ENCODE measurements at places on chromosomes 3 and 15.

DNA sequence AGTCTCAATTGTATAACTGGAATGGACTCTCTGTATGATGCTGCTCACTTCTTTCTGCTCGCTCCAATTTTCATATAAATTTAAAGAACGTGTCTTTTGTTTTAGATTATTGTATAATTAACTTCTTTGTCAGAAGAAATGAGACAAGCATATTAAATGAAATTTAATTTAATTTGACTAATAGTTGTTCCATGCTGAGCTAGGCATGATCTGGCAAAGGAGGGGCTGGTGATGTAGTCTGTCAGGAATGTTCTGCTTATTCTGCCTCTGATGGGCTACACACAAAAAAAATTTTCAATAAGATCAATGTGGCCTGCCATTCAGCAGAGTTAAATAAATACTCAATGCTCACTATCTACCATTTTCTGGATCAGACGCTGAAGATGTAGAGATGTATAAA, 208.4 kb upstream of the CD96 start:
- no peak for DNase-seq

GRCh38 chr3:118810499-118811035, 224.1 kb downstream of the IGSF11 start:
- no peak for DNase-seq

DNA sequence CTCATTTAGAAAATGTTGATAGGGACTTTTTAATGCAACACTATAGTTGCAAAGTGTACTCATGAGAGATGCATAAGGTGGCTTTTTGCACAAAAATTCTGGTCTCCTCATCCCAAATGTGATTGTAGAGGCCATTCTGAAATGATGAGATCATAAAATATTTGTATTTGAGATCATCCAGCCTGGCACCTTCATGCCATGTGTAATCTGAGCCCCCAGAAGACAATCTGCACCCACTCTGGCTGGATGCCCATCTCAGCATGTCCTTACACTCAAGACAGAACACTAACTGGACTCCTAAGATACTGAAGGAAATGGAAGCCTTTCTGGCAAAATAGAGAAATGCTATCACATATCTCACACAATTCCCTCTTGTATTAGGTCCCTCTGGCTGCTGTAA, 49.2 kb downstream of the SLC7A14 start:
- DNase-seq, result no peak

GRCh38 chr3:188338086-188338485, 184.1 kb downstream of the LPP start:
- DNase-seq, result no peak

DNA sequence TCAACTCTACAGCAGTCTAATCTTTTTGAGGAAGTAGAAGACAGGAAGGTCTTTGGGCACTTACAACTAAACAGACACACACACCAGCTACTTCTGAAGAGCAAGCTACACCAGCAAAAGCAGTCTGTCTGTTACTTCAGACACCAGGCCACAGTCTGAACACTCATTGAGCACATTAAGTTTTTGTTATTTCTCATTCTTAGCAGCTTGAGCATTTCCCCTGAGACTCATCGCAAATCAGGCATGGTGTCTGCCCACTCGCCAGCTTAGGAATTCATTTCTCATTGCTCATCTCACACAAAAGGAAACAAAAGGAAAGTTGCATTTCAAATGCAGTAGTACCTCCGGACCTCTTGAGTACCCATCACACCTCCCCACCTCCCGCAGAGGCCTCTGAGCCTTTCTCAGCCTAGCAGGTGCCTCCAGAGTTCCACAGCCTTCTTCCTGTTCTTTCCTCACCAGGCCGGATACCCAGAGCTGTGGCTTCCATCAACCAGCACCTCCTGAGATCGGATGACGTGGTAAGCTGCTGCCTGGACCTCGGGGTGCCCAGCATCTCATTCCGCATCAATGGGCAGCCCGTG, 302.0 kb downstream of the RYR3 start:
- no peak for DNase-seq

DNA sequence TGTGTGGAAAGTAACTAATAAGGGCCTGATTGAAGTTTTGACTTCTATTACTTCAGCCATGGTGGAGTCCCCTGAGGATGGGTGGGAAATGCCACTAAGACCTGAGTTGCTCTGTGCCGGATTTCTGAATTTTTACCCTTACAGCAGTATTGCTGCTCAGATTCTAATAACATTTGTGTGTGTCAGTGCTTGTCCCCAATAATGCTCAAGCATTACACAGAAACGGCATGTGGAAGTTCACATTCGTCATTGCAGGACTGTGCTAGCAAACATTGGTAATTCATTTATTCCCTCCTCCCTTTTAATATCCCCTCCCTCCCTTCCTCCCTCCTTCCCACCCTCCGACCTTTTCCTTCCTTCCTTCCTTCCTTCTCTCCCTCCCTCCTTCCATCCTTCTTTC, 484.5 kb upstream of the ONECUT1 start:
- DNase-seq, result no peak
